ENCODE measurements at places on chromosomes 1 and 21.

DNA sequence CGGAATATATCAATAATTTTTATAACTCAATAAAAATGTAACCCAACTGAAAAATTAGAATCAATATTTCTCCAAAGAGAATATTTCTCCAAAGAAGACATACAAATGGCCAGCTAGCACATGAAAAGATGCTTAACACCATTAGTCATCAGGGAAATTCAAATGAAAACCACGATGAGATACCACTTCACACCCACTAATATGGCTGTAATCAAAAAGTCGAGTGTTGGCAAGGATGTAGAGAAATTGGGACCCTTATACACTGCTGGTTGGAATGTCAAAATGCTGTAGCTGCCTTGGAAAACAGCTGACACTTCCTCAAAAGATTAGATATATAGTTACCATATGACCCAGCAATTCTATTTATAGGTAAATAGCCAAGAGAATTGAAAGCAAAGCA is 133.0 kb downstream of the GPR52 start:
- no peak for DNase-seq

GRCh38 chr1:14599183-14599791 is 802 bp downstream of the KAZN start:
- DNase-seq, result no peak

GRCh38 chr1:168260393-168260792 is 20.3 kb upstream of the TBX19 start:
- DNase-seq, result no peak

- DNase-seq, result no peak
Measured at GRCh38 chr1:42214447-42214871, 49.9 kb upstream of the GUCA2A start.

DNA sequence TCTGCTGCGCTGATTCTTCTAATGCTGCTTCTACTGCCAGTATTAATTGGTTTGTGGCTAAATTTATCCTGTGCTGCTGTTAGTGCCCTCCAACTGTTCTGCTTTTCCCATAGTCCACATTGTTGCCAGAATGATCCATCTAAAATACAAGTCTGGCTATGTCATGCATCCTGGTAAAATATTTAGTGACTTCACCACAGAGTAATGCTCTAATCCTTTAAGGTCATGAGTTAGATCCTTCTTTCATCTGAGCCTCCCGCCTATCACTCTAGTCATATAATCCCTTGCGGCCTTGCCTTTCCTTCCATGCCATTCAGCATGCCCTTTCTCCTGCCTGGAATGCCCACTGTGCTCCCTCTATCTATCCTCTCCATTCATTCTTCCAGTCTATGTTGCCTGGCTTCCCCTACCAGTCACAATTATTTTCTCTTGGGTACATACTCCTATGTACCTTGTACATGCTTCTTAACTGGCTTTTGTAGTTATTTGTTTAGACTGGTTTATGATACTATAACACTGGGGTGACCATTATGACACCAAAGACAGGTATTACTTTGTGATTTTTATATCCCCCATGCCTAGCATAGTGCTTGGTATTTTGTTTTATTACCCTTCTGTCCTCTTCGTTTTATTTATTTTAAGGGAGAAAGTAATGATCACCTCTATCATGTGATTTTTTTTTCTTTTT is 144.0 kb downstream of the MAGI3 start:
- DNase-seq, result no peak
